ENCODE measurements at places on chromosomes 12 and 14.

- DNase-seq: no peak
Measured at GRCh38 chr14:98321841-98322240, 950.2 kb downstream of the BCL11B start.

DNA sequence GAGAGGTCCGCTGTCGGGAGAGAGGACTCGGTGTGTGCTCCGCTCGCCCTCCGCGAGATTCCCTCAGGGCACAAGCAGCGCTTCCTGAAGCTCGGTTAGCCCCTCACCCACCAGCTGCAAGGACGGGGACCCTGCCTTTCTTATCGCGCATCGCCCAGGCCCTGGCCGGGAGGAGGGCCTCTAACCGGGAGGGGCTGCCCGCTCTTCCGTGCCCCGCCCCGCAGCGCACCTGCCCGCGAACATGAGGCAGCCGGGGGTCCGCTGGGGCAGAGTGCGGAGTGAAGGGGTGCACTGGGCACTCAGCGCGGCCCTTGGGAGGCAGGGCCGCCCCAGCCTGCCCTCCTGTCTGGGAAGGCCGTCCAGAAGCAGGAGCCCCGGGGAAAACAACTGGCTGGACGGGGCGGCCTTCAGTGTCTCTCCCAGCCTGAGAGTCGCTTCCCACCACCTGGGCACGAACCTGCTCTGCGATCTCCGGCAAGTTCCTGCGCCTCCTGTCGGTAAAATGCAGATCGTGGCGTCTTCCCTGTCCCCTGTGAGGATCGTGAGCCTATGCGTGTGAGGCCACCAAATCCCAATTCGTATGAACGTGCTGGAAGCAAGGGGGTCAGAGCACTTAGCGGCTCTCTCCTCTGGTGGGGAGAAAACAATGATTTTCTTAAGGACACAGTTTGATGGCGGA lies 28.0 kb upstream of the ADIPOR2 start:
- peak; percentile 92 for DNase-seq

DNA sequence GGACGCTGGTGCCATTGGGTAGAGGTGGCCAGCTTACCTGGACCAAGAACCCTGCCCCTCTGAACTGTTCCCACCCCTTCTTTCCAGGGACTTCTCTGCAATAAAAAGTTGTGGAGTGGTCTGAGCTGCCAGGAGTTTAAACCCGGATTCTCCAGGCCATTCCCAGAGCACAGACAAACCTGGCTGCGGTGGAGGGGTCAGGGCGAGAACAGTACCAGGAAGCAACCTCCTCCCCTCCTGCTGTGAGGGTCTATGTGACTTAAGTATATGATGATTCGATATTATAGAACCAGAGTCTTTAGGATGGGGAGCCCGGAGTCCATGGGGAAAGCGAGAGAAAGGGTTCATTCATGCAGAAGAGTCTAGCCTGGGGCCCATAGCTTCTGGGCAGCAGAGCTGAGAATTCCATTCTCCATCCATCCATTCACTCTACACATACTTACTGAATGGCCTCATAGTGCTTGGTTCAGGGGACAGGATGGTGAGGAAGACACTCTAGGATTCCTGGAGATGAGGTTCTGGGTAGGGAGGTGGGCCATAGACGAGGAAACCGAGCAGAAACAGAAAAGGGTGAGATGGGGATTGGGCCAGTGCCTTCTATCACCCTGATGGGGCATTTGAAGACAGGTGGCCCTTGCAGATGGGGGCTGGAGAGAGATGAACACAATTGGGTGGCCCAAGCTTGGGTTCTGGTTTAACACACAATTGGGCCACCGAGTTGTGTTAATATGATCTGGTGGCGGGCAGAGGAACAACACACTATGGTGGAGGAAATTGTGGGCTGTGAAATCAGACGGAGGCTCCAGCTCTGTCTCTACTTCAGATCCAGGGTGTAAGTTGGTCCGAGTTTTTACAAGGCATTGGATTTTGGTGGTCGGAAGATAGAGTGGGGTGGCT lies 5.2 kb downstream of the KRT86 start:
- peak; percentile 17 for DNase-seq

DNA sequence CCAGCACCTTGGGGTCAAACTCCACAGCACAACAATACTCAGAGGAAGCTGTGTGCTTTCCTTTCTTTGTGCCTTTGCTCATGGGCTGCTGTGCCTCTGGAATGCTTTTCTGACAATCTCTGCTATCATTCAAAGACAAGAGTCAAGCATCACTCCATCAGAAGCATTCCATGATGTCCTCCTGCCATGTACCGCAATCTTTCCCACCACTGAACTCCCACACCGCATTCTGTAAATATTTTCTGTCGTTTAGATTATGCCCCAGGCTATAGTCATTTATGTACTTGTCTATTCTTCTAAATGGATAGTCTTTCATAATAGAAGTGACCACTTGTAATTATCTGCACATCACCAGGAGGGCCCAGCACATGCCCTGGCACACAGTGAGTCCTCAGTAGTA lies 327.8 kb downstream of the PDZRN4 start:
- no peak for DNase-seq

DNA sequence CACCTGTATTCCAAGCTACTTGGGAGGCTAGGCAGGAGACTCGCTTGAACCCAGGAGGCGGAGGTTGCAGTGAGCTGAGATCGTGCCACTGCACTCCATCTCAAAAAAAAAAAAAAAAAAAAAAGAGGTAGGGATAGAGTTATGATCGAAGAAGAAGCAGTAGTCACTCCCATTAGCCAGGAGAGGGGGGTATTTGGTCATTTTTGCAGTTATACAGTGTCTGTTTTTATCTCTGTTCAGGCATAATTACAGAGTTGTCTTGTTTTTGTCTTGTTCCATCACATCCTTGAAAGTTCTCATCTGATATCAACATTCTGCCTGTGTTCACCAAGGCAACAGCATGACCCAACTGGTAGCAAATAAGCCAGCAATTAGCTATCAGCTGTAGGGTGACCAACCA lies 98.5 kb upstream of the TMPO start:
- peak; percentile 44 for DNase-seq

DNA sequence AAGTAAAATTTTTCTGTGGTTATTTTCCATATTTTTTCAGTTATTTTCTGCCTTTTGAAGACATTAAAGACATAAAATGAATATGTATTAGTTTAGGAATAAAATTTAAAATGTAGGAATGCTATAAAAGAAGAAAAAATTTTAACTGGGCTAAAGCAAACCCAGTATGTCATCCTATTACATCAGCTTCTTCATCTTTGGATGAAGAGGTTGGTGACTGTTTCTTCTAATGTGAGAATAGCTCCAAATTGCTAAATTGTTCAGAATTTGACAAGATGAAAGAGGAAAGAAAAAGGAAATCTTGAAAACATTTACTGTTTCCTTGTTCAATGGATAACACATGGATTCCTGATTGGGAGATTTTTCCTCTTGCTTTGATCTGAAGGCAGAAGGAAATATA lies 52.7 kb upstream of the PZP start:
- no peak for DNase-seq

- peak; percentile 54 for DNase-seq
Measured at GRCh38 chr14:95272057-95272456, 47.7 kb downstream of the CLMN start.

DNA sequence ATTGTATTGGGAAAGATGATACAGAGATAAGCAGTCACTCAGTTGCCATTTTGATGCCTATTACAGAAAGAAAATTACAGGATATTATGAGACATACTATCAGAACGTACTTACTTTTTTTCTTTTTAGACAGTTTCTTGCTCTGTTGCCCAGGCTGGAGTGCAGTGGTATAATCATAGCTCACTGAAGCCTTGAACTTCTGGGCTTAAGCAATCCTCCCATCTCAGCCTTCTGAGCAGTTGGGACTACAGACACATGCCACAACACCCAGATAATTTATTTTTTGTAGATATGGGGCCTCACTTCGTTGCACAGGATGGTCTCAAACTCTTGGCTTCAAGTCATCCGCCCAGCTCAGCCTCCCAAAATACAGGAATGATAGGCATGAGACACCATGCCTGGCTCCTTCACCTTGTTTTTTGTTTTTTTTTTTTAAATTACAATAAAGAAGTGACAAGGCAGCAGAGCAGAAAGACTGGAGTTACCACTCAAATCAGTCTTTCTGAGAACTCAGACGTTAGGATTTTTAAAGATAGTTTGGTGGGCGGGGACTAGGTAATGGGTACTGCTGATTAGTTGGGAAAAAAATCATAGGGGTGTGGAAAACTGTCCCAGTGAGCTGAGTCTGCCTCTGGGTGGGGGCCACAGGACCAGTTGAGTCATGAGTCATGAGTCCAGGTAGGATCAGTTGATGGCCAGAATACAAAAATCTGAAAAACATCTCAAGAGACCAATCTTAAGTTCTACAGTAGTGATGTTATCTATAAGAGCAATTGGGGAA lies 11.5 kb upstream of the CPM start:
- no peak for DNase-seq

DNA sequence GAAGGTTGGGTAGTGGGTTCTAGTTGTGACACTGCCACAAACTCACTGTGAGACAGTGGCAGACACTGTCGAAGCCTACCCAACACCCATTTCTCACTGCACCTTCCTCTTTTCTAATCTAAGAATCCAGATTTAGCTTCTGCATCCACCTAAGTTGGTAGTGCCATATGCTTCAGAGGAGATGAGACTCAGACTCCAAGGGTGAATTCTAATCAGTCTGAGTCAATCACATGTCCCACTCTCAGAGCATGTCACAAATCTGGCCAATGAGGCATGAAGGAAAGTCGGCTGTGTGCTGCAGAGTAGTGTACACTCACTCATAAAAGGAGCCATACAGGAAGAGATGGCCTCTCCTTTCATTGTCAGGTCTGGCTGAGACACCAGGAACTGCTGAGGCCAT lies 102.1 kb upstream of the RAP1B start:
- no peak for DNase-seq

DNA sequence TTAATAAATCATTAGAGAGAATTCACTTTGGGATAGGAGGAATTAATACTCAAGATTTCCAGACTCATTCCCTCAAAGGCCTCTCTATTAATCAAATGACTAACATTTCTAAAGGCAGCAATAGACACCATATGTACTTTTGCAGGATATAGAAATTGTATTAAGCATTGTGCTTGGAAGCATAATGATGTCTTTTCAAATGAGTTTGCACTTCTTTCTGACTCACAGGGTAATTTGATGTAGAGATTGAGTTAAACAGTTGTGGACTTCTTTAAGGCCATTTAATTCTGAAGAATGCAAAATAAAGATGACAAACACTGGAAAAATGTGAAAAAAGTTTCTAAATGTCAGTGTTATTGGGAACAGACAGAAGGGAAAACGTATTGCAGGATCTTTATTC lies 63.4 kb upstream of the CSRP2 start:
- no peak for DNase-seq

DNA sequence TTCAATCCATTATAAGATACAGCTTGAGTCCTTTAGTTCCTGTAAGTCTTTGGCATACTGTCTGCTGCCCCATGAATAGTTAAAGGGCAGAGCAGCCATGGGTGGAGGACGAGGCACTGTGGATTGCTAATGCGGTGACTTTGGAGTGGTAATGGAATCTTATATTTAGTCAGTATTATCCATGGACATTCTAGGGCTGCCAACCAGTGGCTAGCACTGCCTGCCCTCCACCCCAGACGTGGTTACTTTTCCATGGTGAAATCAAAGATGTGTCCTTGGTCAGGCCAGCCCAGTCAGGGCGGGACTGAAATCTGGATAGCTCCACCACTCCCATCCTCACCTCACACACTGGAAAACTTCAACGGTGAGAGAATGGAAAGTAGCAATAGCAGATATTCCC lies 2.3 kb downstream of the TTC9 start:
- DNase-seq: no peak

Data from H7 (cell line).